Amniotic stem cell (primary cell): ENCODE measurements at places on chromosomes 11 and 22.

- no peak for DNase-seq
These were observed 14.4 kb upstream of the CHST1 start for GRCh38 chr11:45679806-45680205.

DNA sequence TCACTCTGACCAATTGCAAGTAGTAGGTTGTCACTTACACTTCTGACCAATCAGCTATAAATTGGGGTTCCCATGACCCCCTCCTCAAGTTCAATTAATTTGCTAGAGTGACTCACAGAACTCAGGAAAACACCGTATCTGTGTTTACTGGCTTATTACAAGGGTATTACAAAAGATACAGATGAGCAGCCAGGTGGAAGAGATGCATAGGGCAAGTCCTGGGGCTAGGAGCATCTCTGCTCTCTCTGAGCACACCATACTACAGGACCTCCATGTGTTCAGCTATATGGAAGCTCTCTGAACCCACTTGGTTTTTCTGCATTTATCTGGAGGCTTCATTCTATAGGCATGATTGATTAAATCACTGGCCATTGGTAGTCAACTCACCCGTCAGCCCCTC lies 11.3 kb upstream of the GRK3 start:
- no peak for DNase-seq

DNA sequence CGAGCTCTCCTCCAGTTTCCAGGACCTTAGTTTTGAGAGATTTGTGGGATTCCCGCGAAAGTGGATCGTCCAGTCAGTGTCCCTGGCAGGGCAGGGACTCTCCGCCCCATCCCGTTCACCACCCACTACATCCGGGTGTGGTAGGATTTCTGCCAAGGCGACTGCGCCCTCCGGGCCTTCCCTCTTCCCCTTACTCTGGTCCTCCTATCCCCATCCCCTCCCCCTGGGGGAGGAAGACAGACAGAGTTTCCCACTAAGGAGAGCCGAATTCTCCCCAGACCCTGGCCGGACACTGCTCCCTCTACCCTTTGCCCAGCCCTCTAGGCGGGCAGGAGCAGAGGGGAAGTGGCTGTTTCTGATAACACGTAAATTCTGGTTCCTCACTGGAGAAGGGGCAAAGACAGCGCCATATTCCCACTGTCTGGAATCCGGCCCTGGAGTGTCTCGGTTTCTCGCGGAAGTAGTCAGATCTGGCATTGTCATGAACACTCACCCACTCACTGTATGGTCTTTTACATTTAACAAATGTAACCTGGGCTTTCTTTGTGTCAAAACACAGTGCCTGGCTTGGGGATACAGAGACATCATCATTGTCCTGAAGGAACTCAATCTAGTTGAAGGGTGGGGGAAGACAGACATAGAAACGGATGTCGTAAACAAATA lies 1.1 kb upstream of the NECTIN1 start:
- no peak for DNase-seq

- DNase-seq, result no peak
These were observed 28.3 kb downstream of the GRIK4 start for GRCh38 chr11:120539667-120540369.

DNA sequence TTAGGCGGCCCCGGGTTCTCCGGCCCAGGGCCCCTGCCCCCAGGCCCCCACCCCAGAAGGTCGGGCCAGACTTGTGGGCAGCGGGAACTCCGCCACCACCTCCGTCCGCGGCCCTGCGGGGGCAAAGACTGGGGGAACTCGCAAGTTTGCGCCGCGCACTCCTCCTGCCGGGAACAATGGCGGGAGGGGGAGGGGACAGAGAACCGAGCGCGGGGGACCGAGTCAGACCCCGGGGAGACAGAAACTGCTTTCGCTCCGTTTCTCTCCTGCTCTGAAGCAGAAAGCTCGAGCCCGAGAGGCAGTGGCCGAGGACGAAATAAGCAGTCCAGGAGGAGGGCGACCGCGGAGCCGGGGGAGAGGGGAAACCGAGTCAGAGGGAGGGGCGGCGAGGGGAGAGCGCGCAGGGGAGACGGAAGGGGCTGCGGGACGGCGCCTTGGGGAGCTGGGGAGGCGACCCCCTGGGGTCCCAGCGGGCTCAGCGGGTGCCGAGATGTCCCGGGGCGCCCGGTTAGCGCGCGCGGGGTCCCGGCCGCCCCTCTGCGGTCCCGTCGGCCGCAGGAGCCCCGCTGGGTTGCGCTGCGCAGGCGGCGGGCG lies 555 bp downstream of the TP53I11 start:
- DNase-seq, result no peak

GRCh38 chr11:15965562-15966250 lies 390.6 kb downstream of the SOX6 start:
- DNase-seq, result no peak

DNA sequence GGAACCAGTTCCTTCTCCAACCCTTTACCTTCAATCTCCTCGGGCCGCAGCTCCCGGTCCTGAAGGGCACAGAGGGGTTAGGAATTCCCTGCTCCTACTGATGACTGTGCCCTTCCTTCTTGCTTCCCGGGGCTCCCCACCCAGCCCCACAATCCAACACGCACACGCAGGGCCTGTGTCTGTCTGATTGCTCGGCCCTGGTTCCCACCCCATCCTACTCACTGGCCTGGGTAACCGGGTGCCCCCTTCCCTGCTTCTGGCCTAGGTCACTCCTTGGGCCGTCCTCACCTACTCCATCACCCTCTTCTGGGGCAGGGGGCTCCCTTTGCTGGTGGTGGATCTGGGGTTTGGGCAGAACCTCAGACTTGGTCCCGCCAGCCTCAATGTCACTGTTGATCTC lies 1.3 kb downstream of the CABP2 start:
- DNase-seq, result no peak

DNA sequence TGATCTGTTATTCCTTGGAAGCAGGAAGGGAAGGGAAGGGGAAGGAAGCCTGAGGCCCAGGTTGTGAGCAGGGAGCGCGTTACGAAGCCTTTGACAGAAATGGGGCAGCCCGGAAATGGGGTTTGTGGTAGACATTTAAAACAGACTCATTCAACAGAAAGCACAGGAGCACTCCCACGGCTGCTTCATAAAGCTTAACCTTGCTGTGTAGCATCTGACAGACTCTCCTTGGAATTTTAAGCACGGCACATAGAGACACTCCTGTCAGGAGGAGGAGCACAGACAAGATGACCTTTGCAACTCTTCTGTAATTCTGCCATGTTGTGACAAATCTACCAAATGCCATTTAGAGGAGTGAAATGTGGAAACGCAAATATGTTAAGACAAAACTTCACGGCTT lies 131.6 kb downstream of the FBXO7 start:
- DNase-seq, result no peak

- no peak for DNase-seq
These were observed 7.1 kb downstream of the DGCR2 start for GRCh38 chr22:19114984-19115552.

GRCh38 chr22:27973846-27974245 lies 54.8 kb upstream of the PITPNB start:
- no peak for DNase-seq
